Effector memory CD4-positive, alpha-beta T cell (primary cell): ENCODE measurements at places on chromosomes 16 and 17.
A peak's percentile ranks its signal among the peaks of the same experiment; 100 is the strongest.

DNA sequence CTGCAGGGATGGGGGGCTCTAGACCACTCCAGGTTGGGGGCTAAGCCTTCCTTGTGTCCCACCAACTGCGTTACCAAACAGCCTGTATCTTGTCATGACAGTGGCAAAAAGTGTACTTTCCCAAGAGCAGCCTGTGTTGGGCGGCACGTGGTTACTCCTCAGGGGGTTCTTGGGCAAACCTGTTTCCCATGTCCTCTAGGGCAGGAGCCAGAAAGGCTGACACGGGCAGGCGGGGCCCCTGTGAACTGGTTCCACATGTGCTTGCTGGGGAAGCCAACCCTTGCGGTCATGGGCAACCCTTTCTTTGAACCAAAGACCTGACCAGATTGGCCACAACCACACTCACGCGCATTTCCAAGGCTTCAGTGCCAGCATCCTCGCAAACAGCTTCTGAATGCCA lies 228.5 kb downstream of the RBFOX3 start:
- H3K4me3 ChIP-seq: no peak overlapping the region
- H3K36me3 ChIP-seq: no peaks in the 10 kb centered on the region
- peaks cover 3% of the 10 kb centered on the region for H3K27me3 ChIP-seq
- H3K4me1 ChIP-seq: no peaks in the 10 kb centered on the region
- no peak overlapping the region for H3K27ac ChIP-seq
- DNase-seq: no peak

- H3K27me3 ChIP-seq: no peaks in the 10 kb centered on the region
- no peak overlapping the region for H3K4me3 ChIP-seq
- no peaks in the 10 kb centered on the region for H3K4me1 ChIP-seq
- no peak for DNase-seq
- H3K27ac ChIP-seq: no peak overlapping the region
These were observed 83.7 kb downstream of the CPPED1 start for GRCh38 chr16:12719972-12720371.

GRCh38 chr17:62895320-62896301 lies 70.4 kb upstream of the TANC2 start:
- H3K36me3 ChIP-seq: no peaks in the 10 kb centered on the region
- no peak overlapping the region for H3K4me3 ChIP-seq
- no peak for DNase-seq
- H3K27me3 ChIP-seq: no peaks in the 10 kb centered on the region

GRCh38 chr16:17448640-17449638 lies 21.8 kb downstream of the XYLT1 start:
- peak overlapping the region; percentile 42 for H3K27ac ChIP-seq
- peaks cover 23% of the 10 kb centered on the region for H3K4me1 ChIP-seq
- H3K36me3 ChIP-seq: no peaks in the 10 kb centered on the region

DNA sequence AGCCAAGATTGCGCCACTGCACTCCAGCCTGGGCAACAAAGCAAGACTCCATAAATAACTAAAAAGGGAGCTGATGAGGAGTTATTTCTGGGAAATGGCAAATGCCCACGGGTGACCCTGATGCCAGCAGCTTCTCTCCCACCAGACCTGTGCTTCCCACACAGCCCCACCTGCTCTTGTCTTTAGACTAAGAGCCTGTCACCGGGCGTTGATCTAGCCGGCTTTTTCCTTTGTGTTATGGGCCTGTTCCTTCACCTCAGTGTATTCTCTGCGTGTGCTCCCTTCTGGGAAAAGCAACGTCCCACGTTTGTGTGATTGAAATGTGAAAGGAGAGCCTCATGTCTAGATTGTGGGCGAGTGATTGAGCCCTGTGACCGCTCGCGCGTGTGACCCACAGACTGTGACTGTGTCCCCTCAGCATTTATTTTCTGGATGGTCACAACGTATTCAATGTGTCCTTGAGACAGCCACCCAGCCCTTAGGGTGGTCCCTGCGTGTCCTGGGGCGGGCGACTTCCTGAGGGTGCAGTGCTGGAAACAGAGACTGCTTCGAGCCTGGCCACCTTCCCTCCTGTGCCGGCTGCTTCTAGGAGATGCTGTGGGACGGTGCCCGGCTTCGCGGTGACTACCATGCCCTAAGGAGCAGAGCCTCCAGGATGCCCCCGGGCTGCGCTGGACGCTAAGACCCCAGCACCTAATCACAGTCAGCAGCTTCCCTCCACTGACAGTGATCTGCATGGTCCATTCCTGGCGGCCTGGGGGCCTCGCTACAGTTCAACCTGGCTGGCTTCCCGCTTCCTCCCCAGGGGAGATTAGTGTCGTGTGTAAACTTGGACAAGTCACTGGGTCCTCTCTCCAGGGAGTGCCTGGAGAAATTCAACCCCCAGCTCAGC lies 7.8 kb upstream of the RNPS1 start:
- H3K36me3 ChIP-seq: no peaks in the 10 kb centered on the region
- H3K4me1 ChIP-seq: no peaks in the 10 kb centered on the region
- H3K27me3 ChIP-seq: no peaks in the 10 kb centered on the region
- H3K4me3 ChIP-seq: no peak overlapping the region
- no peak for DNase-seq

GRCh38 chr16:57807252-57807967 lies 5.1 kb upstream of the KIFC3 start:
- H3K36me3 ChIP-seq: no peaks in the 10 kb centered on the region
- DNase-seq: no peak
- no peak overlapping the region for H3K4me3 ChIP-seq
- peaks cover 14% of the 10 kb centered on the region for H3K4me1 ChIP-seq
- H3K27me3 ChIP-seq: no peaks in the 10 kb centered on the region
- no peak overlapping the region for H3K27ac ChIP-seq

DNA sequence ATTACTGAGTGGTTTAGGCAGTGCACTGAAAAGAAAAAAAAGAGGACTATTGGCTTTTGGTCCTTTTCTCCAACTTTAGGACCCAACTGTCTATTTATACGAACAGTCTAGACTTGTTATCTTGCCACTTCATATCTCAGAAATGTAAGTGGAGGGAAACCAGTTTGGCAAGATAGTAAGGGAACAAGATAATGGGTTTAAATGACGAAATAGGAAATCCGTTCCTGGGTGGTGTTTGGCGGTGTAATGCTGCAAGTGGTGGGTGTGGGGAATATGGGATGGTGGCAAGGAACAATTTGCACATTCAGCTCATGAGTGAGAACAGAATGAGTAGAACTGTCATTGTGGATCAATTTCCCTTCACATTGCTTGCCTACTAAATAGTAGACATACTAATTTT lies 44.7 kb downstream of the GRB7 start:
- H3K27me3 ChIP-seq: no peaks in the 10 kb centered on the region
- peaks cover 14% of the 10 kb centered on the region for H3K4me1 ChIP-seq
- peaks cover 3% of the 10 kb centered on the region for H3K36me3 ChIP-seq
- DNase-seq: no peak
- no peak overlapping the region for H3K4me3 ChIP-seq

DNA sequence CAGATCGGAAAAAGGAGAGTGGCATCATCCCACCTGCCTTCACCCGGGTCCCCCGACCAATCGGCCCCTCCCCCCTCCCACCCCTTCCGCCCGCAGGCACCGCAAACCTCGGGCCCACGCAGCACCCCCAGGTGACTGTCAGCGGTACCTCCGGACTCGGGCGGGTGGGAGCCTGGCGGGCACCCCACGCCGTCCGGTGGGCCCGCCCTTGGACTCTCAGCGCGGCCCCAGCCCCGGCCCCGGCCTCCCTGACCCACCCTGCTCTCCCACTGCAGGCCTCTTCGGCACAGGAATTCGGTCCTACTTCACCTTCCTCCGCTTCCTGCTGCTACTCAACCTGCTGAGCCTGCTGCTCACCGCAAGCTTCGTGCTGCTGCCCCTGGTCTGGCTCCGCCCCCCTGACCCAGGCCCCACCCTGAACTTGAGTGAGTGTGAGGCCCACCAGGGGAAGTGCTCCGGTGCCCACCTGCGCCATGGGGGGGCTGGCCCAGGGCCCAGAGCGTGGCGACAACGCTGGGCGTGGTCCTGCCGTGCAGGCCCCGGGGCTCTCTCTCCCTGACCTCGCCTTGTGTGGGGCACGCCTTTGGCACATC lies 1.6 kb downstream of the TMC8 start:
- H3K4me1 ChIP-seq: peaks cover 67% of the 10 kb centered on the region
- peak overlapping the region; percentile 86 for H3K27ac ChIP-seq
- peak; percentile 59 for DNase-seq
- no peaks in the 10 kb centered on the region for H3K27me3 ChIP-seq

GRCh38 chr17:63928172-63928666 lies 3.9 kb downstream of the CD79B start:
- DNase-seq: no peak
- peaks cover 18% of the 10 kb centered on the region for H3K4me1 ChIP-seq
- H3K36me3 ChIP-seq: peaks cover 18% of the 10 kb centered on the region
- H3K27me3 ChIP-seq: no peaks in the 10 kb centered on the region

GRCh38 chr17:32873114-32873513 lies 3.8 kb downstream of the MYO1D start:
- no peaks in the 10 kb centered on the region for H3K27me3 ChIP-seq
- no peak overlapping the region for H3K27ac ChIP-seq
- no peaks in the 10 kb centered on the region for H3K36me3 ChIP-seq
- peaks cover 14% of the 10 kb centered on the region for H3K4me1 ChIP-seq
- H3K4me3 ChIP-seq: no peak overlapping the region
- no peak for DNase-seq

DNA sequence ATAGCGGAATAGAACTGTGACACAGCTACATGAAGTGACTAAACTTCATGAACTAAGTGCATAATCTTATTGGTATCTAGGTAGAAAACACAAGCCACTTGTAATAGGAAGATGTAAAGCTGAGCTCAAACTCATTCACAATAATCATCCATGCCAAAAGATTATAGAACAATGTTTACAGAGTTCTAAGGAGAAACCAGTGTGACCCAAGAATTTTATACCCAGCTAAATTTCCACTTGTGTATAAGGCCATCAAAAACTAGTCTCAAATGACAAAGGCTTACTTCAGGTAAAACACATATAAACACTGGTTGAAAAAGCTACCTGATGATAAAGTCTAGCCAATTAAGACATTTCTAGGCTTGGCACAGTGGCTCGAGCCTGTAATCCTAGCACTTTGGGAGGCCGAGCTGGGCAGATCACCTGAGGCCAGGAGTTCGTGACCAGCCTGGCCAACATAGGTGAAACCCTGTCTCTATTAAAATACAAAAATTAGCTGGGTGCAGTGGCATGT lies 16.9 kb upstream of the CPD start:
- no peaks in the 10 kb centered on the region for H3K36me3 ChIP-seq
- no peak for DNase-seq
- no peaks in the 10 kb centered on the region for H3K27me3 ChIP-seq
- H3K4me3 ChIP-seq: no peak overlapping the region
- no peak overlapping the region for H3K27ac ChIP-seq

DNA sequence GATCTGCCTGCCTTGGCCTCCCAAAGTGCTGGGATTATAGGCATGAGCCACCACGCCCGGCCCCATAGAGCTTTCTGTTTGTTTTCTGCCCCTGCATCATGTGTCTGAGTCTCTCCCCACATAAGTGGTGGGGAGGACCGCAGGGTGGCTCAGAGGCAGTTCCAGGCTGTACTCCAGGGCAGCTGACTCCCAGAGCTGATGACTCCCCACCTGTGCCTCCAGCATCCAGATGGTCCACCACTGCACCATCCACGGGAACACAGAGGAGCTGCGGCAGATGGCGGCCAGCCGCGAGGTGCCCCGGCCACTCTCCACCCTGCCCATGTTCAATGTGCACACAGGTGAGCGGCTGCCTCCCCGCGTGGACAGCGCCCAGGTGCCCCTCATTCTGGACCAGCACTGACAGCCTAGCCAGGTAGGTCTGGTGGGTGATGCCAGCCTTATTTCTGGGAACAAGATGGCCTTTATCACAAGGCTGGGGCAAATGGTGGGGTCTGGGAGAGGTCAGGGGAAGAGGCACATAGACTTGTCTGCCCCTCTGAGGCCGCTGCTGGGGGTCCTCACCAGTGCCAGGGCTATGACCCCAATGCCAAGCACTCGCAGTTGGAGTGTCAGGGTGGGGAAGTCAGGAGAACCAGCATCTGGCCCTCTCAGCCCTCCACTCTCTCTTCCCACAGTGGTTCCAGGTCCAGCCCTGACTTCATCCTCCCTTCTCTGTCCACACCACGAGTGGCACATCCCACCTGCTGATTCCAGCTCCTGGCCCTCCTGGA lies 9.4 kb downstream of the SGCA start:
- H3K4me1 ChIP-seq: no peaks in the 10 kb centered on the region
- no peak overlapping the region for H3K4me3 ChIP-seq
- no peak overlapping the region for H3K27ac ChIP-seq
- H3K27me3 ChIP-seq: no peaks in the 10 kb centered on the region
- DNase-seq: no peak

GRCh38 chr16:57472665-57473060 lies 10.2 kb downstream of the POLR2C start:
- peaks cover 10% of the 10 kb centered on the region for H3K4me1 ChIP-seq
- peaks cover 50% of the 10 kb centered on the region for H3K36me3 ChIP-seq
- no peaks in the 10 kb centered on the region for H3K27me3 ChIP-seq
- DNase-seq: no peak

DNA sequence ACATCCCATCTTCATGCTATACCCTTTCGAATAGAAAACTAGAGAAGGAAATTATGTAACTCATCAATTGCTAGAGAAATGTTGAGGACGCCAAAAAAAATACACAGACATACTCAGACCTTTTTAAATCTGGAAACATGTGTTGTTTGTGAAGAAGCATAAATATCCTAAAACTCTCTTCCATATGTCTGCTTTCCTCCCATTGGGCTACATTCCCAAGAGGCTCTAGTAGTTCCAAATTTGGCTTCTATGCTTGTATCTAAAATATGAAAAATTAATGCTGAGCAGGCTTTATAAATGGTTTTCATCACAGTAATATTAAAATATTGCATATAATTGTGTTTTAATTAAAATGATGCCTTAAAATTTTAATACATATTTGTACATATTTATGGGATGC lies 297.9 kb upstream of the PSMD7 start:
- no peak for DNase-seq
- H3K27me3 ChIP-seq: no peaks in the 10 kb centered on the region
- no peaks in the 10 kb centered on the region for H3K4me1 ChIP-seq
- H3K4me3 ChIP-seq: no peak overlapping the region
- no peak overlapping the region for H3K27ac ChIP-seq

DNA sequence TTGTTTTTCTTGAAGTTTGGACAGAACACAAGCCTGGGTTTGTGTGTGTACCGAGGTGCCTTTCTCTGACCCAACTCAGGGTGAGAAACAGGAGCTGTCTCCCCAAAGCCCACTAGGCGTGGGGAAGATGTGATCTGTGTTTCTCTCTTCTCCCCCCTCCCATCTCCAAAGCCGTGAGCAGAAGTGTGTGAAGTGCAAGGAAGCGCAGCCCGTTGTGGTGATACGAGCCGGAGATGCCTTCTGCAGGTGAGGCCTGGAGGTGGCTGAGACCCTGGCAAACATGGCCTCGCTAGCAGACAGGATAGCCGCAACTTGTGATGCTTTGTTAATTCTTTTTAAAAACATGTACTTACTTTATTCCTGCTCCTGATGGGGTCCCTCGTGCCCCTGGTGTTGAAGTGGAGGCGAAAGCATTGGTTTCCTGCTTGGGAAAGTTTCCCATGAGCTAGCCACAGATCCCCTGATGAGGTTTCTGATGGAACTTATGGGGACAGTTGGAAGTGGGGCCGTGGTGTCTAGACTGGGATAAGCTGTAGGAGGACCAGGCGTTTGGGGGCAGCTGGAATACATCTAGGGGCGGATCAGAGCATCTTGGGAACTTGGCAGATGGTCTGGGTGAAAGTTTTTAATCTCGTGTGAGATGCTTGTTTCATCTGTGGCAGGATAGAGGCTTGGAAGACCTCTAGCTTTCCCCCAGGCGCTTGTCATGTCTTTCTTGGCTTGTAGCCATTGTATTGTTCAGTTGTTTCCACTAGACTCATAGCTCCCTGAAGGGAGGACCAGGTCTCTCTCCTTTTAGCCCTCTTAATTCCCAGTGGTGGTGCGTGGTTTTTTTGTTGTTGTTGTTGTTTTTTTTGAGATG lies 893 bp downstream of the CTU2 start:
- no peak for DNase-seq
- H3K27me3 ChIP-seq: no peaks in the 10 kb centered on the region
- H3K36me3 ChIP-seq: no peaks in the 10 kb centered on the region
- peak overlapping the region; percentile 88 for H3K27ac ChIP-seq
- H3K4me3 ChIP-seq: peak overlapping the region; percentile 80
- H3K4me1 ChIP-seq: peaks cover 41% of the 10 kb centered on the region
